ENCODE measurements at places on chromosomes 11 and 22. TPM values are rescaled to one million over a fixed set of nuclear protein-coding genes. Genes with fewer than 3 reads are reported as not detected.

The APOL3 gene
- 7.0 TPM for total RNA-seq

DNA sequence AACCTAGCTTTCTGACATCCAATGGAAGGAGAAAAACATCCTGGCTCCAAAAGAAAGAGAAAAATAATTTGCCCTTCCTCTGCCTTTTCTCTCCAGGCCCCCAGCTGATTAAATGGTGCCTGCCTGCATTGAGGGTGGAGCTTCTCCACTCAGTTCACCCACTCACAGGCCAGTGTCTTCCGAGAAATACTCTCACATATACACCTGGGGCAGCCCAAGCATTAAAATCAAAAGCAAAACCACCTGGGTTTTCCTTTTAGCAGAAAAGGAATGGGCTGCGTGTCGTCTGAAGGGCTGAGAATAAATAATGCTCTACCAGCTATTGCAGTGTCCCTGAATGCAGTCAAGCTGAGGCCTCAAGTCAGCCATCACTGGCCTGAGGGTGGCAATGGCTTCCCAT, 1143.8 kb upstream of the TENM4 start:
- H3K4me1 ChIP-seq: no peaks in the 10 kb centered on the region
- DNase-seq: no peak
- no peaks in the 10 kb centered on the region for H3K36me3 ChIP-seq
- H3K4me3 ChIP-seq: no peak overlapping the region
- H3K27me3 ChIP-seq: no peaks in the 10 kb centered on the region

GRCh38 chr11:15800111-15800800, 556.1 kb downstream of the SOX6 start:
- no peak overlapping the region for H3K4me3 ChIP-seq
- no peaks in the 10 kb centered on the region for H3K36me3 ChIP-seq
- no peak overlapping the region for H3K27ac ChIP-seq

GRCh38 chr11:119847853-119848252, 118.9 kb upstream of the NECTIN1 start:
- no peak overlapping the region for H3K27ac ChIP-seq

The SCGB1A1 gene
- not detected for total RNA-seq

- DNase-seq: no peak
- H3K4me3 ChIP-seq: no peak overlapping the region
- no peaks in the 10 kb centered on the region for H3K4me1 ChIP-seq
- H3K36me3 ChIP-seq: no peaks in the 10 kb centered on the region
Measured at GRCh38 chr11:126413426-126413825, 57.9 kb downstream of the ST3GAL4 start.

The PKNOX2 gene
- 8.1 TPM for total RNA-seq
